ENCODE measurements at places on chromosomes 2 and 18.
A peak's percentile ranks its signal among the peaks of the same experiment; 100 is the strongest.

DNA sequence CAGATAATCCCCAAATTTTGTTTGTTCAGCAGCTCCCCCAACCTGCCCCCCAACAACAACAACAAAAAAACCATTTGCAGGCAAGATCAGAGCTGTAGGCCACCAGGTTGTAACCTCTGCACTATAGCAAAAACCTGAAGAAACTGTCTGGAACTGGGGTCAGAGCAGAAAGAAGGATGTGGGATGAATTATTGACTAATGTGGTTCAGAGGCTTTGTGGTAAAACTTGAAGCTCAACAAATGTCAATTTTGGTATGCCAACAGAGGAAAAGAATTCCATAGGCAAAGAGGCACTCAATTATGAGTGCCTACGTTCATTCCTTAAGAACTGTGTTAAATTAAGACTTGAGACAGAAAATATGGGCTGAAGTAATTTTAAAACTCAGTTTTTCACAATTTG, 255.1 kb downstream of the STK39 start:
- no peak for DNase-seq

DNA sequence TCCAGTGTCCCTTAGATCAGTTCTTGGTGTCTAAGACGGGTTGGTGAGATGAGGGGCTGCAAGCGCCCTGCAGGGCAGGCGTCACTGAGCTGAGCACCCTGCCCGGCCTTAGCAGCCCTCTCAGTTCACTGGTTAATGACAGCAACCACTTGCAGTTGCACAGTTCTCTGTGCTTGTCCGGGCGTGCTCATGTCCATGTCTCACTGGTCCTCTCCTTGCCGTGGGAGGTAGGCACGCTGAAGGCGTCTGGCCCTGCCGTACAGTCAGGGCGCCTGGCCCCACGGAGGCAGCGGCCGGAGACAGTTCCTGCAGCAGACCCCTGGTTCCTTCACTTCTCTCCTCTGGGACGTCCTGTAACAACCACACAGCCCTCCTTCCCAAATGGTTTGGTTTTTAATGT, 75.3 kb downstream of the ARHGEF4 start:
- DNase-seq = no peak

DNA sequence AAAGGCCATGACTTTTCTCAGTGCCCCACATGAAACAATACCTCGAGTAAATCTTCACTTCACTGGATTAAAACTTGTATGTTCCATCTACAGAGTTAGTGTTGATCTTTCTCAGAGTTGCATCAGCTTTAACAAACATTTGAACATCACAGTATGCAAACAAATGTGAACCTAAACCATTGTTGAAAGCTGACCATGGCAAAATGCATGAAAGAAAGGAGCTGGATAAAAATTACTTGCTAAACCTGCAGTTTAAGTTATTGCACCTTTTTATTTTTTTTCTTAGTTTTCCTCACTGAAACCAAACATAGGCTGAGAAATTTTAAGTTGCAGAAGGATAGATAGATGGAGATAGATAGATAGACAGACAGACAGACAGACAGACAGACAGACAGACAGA, 107.2 kb upstream of the UGP2 start:
- no peak for DNase-seq

DNA sequence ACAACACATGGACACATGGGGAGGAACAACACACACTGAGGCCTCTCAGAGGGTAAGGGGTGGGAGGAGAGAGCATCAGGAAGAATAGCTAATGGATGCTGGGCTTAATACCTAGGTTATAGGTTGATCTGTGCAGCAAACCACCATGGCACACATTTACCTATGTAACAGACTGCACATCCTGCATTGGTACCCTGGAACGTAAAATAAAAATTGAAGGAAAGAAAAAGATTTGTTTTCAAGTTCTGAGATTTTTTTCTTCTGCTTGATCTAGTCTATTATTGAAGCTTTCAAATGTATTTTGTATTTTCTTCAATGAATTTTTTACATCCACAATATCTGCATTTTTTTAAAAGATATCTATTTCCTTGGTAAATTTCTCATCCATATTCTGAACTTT, 59.3 kb upstream of the SLC4A10 start:
- DNase-seq = no peak

DNA sequence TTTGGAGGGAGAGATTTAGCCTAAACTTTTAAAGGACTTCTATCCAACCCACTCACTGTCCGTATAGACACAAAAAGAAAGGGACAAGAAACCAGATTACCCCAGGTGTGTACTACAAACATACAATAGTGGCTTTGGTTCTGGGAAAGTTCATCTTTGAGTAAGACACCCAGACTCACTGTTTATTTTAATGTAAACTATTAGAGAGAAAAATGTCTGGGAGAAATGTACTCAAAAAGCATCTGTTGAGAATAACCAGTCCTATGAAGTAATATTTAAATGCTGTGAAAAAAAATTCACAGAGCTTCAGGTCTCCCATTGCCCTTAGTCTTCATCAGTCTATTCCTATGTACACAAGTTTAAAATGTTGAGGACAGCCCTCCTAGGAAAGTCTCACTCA, 107.5 kb downstream of the SLC8A1 start:
- peak; percentile 42 for DNase-seq

DNA sequence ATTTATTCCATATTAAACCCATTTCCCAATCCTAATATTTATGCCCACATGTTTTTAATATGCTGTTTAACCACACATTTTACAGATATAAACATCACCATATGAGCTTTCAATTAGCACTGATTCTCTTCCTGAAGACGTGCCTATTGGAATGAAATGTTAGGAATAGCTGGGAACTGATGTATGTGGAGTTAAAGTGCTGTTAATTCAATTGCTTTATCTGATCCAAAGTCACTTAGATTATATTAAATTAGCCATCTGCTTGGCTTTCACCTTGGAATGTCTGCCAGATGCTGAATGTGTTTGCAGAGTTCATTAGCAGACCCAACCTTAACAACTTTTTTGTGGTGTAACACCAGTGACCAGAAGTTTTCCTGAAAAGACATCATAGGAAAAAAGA, 942.9 kb upstream of the KLHL29 start:
- no peak for DNase-seq

- peak; percentile 82 for DNase-seq
Observed at GRCh38 chr2:95278051-95278471, 3.8 kb downstream of the PROM2 start.

All from HCEC 1CT (cell line).